CD4-positive, alpha-beta T cell treated with Interleukin-10 for 1 hour (primary cell): ENCODE measurements at places on chromosomes 13 and 19.

DNA sequence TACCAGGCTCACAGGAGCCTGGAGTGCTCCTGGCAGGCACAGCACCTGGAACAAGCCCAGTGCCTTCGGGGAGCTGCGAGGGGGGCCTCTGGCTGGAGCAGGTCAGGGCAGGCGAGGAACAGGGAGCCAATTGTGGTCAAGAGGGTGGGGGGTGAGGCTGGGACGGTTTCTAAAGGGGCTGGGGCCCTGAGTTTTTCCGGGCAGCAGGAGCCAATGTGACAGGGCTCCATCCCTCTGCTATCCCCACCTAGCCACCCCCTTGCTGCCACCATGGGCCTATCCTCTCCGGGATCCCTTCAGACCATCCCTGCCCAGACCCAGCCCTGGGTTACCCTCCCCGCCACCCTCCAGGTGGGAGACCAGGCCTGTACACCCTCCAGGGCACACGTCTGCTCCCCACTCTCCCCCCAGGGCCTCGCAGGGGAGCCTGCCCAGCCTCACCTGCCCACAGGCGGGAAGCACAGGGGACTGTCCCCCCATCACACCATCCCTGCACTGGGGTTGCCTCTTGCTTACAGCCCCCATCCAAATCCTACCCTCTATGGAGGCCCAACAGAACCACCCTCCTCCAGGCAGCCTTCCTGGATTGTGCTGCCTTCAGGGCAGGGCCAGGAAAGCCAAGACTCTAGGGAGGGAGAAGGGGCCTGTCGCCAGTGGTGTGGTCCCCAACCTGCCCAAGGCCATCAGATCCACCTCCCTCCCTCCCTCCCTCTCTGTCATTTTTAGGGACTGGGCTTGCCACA, 121.0 kb downstream of the URI1 start:
- DNase-seq = no peak

- no peak for DNase-seq
These were observed 49.1 kb downstream of the TBC1D4 start for GRCh38 chr13:75432811-75433244.

GRCh38 chr19:10520652-10521318, 3.5 kb upstream of the S1PR5 start:
- no peak for DNase-seq

DNA sequence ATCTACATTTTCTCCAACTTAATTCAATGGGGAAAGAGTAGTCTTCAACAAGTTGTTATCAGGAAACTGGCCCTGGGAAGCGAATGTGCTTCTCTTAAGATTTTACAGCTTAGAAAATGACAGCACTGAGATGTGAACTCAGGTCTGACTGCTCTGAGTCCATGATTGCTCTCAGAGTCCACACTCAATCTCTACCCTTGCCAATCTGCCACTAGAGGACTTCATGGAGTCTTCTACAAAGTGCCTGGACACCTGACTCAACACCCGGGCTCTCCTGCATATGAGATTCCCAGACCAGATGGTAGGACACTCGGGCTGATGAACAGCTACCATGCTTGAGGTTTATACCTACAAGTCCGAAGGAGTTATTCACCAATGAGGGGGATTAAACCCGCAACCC, 74.8 kb downstream of the ABCC4 start:
- DNase-seq = no peak

- no peak for DNase-seq
These were observed 218.3 kb downstream of the DCT start for GRCh38 chr13:94261163-94261562.

DNA sequence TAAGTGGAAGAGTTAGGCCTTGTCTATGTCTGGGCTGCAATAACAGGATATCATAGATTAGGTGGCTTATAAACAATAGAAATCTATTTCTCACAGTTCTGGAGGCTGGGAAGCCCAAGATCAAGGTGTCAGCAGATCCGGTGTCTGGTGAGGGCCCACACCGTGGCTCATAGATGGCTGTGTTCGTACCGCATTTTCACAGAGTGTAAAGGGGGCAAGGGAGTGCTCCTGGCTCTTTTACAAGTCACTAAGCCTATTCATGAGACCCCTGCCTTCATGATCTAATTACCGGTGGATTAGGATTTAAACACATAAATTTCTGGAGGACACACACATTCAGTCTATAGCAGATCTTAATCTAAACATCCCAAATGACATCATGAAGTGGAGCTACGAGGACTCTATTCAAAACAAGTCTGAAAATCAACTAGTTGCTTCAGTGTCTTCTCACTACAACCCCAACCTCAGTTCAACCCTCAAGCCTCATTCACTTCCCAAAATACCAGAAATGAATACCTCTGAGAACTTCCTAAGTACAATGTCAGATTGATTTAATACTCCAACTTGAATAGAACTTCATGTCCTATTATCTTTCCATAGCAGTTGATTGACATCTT, 23.5 kb downstream of the ENOX1 start:
- DNase-seq = no peak

- DNase-seq = no peak
These were observed 127.9 kb upstream of the GJB6 start for GRCh38 chr13:20360041-20360491.

DNA sequence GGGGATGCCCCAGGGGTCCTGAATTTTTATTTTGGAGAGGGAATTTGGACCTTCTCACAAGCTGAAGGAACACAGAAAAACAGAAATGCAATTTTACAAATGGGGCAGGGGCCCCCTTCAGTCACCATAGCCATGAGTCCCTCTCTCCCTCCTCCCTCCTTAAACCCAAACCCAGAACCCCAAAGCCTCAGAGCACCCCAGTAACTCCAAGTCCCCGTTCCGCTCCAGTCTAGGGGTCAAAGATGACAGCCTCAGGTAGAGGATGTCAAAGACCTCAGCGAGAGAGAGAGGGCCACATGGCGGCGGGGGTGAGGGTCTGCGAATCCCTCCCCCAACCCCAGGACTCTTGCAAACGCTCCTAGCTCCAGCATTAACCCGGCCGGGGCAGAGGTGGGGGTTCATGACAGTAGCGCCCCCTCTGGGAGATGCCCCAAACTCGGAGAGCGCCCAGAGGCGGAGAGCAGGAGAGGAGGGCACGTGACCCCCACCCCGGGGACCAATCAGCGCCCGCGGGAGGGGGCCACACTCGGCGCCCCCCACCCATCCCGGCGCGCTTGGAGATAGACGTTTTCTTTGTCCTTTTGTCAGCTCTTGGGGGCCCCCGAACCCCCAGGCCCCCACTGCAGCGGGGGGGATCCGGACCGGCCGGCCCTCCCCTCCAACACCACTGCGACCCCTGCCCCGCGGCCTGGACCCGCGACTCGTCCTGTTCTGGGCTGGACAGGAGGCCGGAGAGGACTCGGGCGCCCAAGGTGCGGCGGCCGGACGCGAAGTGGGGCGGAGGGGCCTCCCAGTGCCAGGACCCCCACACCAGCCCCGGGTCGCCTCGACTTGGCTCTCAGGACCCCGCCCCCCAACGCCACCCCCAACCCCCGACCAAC, 20.8 kb upstream of the SEMA6B start:
- DNase-seq = no peak

DNA sequence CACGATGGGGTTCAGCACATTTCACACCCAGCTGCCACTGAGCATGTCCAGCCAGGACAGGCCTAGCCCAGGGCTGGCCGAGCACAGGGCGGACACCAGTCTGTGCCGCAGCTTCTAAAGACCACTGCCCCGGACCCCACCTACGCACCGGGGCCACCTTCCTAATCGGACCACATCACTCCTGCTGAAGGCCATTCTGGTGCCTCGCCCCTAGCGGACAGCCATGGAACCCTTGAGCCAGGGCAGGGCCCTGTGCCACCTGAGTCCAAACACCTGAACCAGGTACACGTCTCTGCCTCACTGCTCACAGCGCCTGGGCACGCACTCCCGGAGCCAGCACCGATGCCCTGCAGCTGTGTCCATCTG, 8.4 kb upstream of the C13orf46 start:
- DNase-seq = no peak

DNA sequence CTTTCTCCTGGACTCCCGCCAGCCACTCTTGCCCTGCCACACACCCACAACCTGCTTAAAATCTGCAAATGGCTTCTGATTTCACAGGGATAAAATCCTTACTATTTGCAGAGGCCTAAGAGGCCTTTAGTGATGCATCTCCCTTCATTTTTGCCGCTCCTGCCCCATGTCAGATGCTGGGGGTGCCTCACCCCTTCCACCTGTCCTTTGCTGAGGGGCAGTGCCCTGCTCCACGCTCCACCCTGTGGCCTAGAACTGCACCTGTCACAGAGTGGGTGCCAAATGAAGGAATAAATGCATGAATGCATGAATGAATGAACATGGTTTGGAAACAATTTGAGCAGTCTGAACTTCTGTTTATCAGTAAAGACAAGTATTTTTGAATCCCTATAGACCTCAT, 34.1 kb upstream of the UQCRFS1 start:
- no peak for DNase-seq

DNA sequence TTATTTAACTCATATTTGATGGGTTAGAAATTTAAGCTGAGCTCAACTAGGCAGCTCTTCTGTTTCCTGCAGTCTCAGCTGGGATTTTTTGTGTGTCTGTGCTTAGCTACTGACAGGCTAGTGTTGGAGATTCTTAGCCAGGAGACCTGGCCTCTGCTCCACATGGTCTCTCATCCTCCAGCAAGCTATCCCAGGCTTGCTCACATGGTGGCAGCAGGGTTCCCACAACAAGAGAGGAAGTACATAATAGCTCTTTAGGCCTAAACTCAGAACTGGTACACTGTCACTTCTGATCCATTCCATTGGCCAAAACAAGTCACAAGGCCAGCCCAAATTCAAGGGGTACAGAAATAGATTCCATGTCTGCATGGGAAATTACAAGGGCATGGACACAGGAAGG, 406.2 kb downstream of the SUCLA2 start:
- no peak for DNase-seq

DNA sequence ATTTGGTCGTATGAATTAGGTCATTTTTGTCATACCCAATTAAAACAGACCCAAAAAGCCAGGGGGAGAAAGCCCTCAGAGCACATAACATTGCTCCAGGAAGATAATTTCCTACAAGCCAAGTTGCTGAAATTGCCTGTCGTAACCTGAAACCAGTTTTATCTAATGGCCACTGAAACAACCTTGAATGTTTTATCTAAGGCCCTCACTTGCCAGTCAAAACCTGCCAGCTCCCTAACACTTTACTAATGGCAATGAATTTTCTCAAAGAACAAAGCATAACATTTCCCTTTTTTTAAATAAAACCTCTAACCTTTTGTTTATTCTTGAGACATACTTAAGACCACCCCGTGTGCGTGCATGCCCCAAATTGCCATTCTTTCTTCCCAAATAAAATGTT, 496.2 kb upstream of the KLHL1 start:
- DNase-seq = no peak
